ENCODE measurements at places on chromosomes 7 and 10.

DNA sequence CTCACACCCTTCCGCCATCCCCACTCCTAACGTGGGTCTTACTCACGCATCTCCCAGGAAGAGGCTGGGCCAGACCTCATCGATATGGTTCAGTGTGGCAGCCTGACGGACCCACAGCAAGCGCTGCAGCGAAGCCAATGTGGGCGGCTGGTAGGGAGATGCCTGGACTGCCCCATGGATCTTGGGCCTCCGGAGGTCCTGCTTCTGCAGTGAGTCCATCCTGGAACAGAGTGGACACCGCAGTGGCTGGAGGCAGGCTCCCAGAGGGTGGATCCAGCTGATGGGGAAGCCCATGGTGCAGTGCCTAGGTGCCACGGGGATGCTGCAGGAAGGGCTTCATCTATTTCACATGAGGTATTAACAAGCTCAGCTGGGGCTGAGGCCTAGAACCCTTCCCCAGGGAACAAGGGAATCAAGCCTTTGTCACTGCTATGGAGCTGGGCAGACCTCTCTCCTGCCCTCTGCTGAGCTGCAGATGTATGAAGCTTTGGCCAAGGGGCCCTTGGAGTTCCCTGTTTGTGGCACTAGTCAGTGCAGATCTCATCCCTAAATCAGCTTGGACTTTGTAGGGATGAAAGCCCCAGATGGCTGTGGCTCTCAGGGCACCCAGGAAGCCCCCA, 13.7 kb upstream of the SAMD8 start:
- no peaks in the 10 kb centered on the region for H3K27me3 ChIP-seq
- H3K27ac ChIP-seq: no peak overlapping the region
- H3K4me3 ChIP-seq: no peak overlapping the region
- H3K36me3 ChIP-seq: no peaks in the 10 kb centered on the region
- peaks cover 10% of the 10 kb centered on the region for H3K4me1 ChIP-seq

- no peaks in the 10 kb centered on the region for H3K36me3 ChIP-seq
- H3K4me3 ChIP-seq: no peak overlapping the region
- H3K27me3 ChIP-seq: no peaks in the 10 kb centered on the region
Measured at GRCh38 chr10:49741108-49741995, 20.8 kb downstream of the OGDHL start.

DNA sequence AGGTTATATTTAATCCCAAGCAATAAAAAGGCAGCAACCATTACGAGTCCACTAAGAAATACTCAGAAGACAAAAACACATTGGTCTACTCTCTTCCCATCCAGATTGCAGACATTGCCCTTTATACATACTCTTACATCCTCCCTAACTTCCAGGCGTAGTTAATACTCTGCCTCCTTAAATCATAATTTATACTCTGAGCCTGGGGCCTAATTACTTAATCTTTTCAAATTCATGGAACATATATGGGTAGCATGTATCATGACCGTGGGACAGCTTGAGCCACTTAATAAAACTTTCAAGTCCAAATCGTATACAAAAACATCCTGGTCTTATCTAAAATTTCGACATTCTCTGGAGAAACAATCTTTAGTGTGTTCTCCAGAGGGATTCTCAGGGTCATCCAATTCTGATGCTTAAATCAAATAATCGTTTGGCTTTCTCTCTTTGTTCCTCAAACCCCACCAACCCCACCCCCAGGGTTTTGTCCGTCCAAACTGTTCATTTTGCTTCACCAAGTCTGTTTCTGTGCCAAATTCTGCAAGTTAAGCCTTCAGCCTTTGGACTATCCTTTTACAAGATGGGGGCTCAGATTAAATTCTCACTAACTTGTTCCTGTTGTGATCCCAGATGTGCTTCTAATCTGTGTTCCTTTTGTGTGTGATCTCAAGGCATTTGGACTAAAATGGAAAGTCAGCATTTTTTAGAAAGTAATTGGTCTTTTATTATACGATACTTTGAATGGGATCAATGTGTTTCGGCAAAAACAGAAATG, 86.4 kb downstream of the ADAM12 start:
- no peaks in the 10 kb centered on the region for H3K36me3 ChIP-seq
- peaks cover 24% of the 10 kb centered on the region for H3K4me1 ChIP-seq
- H3K27ac ChIP-seq: peak overlapping the region; percentile 68
- no peak overlapping the region for H3K4me3 ChIP-seq

GRCh38 chr7:91459539-91459938, 195.3 kb downstream of the FZD1 start:
- no peaks in the 10 kb centered on the region for H3K36me3 ChIP-seq
- no peaks in the 10 kb centered on the region for H3K27me3 ChIP-seq
- no peaks in the 10 kb centered on the region for H3K4me1 ChIP-seq
- H3K27ac ChIP-seq: no peak overlapping the region
- DNase-seq: no peak

GRCh38 chr10:79127151-79127961, 58.6 kb downstream of the ZMIZ1 start:
- no peak overlapping the region for H3K4me3 ChIP-seq
- H3K27ac ChIP-seq: no peak overlapping the region
- H3K27me3 ChIP-seq: no peaks in the 10 kb centered on the region
- peaks cover 53% of the 10 kb centered on the region for H3K4me1 ChIP-seq

Data from neural progenitor cell (in vitro differentiated cells).